ENCODE measurements at places on chromosomes 1 and 21. TPM values are rescaled to one million over a fixed set of nuclear protein-coding genes. Genes with fewer than 3 reads are reported as not detected.

The LUZP1 gene
- total RNA-seq: 39.6 TPM

DNA sequence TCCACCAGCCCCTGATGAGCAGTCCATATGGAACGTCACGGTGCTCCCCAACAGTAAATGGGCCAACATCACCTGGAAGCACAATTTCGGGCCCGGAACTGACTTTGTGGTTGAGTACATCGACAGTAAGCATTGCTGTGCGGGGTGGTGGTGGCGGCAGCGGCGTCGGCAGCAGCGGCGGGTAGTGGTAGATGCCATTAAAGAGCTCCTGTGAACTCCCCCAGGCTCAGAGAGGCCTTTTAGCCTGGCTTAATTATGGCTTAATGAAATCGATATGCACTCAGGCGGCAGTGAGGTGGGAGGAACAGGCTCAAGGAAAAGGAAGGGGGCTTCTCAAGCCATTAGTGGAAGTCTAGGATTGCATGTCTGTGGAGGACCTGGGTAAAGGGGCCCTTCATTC is 41.9 kb upstream of the CNTN2 start:
- no peaks in the 10 kb centered on the region for H3K4me1 ChIP-seq
- no peak overlapping the region for H3K27ac ChIP-seq
- H3K36me3 ChIP-seq: no peaks in the 10 kb centered on the region
- H3K27me3 ChIP-seq: no peaks in the 10 kb centered on the region
- no peak overlapping the region for H3K4me3 ChIP-seq
- DNase-seq: no peak

GRCh38 chr1:18936471-18936813 is 20.0 kb downstream of the IFFO2 start:
- no peak overlapping the region for H3K27ac ChIP-seq
- peaks cover 77% of the 10 kb centered on the region for H3K4me1 ChIP-seq
- H3K27me3 ChIP-seq: no peaks in the 10 kb centered on the region
- no peaks in the 10 kb centered on the region for H3K36me3 ChIP-seq
- no peak overlapping the region for H3K4me3 ChIP-seq

- peaks cover 3% of the 10 kb centered on the region for H3K36me3 ChIP-seq
- H3K4me1 ChIP-seq: no peaks in the 10 kb centered on the region
- no peak overlapping the region for H3K4me3 ChIP-seq
- no peaks in the 10 kb centered on the region for H3K27me3 ChIP-seq
Measured at GRCh38 chr21:43767984-43768867, 7.9 kb downstream of the CSTB start.

GRCh38 chr1:183580281-183580682 is 10.0 kb downstream of the NCF2 start:
- H3K27ac ChIP-seq: no peak overlapping the region
- no peak for DNase-seq
- no peaks in the 10 kb centered on the region for H3K36me3 ChIP-seq
- H3K4me3 ChIP-seq: no peak overlapping the region
- peaks cover 21% of the 10 kb centered on the region for H3K4me1 ChIP-seq

The SLC30A10 gene
- not detected for total RNA-seq

DNA sequence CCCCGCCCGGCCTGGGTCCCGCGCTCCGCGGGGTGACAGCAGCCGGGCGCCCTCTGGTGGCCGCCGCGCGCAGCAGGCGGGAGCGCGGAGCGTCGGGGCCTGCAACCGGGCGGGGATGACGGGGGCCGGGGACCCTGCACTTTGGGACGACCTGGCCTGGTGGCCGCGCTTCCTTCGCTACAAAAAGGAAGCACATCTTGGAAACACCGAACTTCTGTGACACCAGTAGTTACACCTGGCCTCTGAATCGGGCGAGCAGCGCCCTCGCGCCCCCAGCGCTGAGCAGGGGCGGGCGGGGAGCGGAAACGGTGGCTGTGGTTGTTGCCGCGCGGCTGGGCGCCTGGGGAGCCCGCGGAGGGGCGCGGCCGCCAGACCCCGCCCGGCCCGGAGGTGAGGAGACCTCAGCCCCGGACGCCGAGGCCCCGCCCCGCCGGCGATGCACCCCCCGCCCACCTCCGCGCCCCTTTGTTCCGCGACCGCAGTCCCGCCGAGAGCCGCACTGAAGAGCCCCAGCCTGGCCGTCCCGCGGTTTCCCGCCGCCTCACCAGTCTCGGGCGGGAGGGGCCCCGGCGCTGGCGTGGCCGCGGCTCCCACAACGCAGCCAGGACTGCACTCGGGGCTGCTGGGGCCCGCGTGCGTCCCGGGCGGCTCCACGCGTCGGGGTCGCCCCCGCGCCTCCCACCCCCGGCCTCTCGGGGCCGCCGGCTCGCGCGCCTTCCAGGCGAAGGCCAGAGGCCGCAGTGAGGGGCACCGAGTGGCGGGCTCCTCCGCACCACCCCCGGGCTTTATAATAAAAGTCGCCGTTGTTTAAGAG is 59.3 kb downstream of the H3-3A start:
- peaks cover 49% of the 10 kb centered on the region for H3K4me1 ChIP-seq
- DNase-seq: peak; percentile 88
- H3K27me3 ChIP-seq: no peaks in the 10 kb centered on the region
- no peaks in the 10 kb centered on the region for H3K36me3 ChIP-seq

- peaks cover 3% of the 10 kb centered on the region for H3K4me1 ChIP-seq
- no peak overlapping the region for H3K4me3 ChIP-seq
- no peak overlapping the region for H3K27ac ChIP-seq
- H3K27me3 ChIP-seq: no peaks in the 10 kb centered on the region
- H3K36me3 ChIP-seq: peaks cover 53% of the 10 kb centered on the region
Measured at GRCh38 chr21:46431884-46432488, 26.7 kb upstream of the DIP2A start.

GRCh38 chr1:165842023-165842670 is 14.7 kb downstream of the UCK2 start:
- H3K36me3 ChIP-seq: no peaks in the 10 kb centered on the region
- H3K27me3 ChIP-seq: no peaks in the 10 kb centered on the region
- H3K27ac ChIP-seq: no peak overlapping the region
- DNase-seq: no peak
- no peak overlapping the region for H3K4me3 ChIP-seq

DNA sequence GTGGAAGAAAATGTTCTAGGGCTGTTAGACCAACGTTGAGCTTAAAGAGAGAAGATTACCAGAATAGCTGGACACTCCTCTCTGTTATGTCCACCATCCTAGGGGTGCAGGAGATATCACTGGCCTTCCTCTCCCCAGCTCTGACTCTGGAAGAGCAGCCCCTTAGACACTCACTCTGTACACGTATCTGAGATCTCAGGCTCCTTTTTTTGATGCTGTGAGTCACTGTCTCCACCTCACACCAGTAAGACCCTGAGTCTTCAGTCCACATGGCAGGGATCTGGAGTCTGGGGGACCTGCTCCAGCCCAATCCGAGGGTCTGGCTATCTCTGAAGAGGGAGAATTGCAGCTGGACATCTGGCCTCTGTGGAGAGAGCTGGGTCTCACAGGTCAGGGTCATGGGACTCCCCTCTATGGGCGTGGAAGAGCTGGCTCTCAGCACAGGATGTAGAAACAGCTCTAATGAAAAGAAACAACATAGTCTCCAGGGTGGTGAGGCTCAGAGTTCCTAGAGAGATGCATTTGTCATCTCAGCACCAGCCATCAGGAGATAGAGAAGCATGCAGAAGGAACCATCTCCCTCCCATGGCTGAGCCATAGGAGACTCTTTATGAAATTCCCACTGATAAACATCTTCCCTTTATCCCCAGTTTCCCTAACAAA is 3.5 kb downstream of the FCRL3 start:
- peak overlapping the region; percentile 86 for H3K27ac ChIP-seq
- DNase-seq: peak; percentile 44
- H3K27me3 ChIP-seq: no peaks in the 10 kb centered on the region

DNA sequence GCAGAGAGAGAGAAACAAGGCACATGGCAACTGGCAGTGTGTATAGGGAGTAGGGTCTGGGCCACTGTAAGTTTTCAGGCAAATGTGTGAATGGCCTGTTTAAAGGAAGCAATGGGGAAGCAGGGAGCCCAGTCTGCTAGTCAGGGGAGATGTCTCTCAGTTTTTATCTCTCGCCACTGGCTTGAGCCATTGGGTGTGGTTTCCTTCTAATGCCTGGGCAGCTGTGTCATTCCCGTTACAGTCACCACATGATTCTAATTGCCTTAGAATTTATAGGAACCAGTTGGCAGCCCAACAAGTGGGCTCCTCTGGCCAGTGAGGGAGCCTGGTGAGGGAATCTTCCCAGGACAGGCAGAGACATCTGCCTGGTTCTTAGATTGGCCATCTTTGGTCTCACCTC is 182.4 kb downstream of the DISC1 start:
- no peaks in the 10 kb centered on the region for H3K4me1 ChIP-seq
- H3K4me3 ChIP-seq: no peak overlapping the region
- no peak for DNase-seq

DNA sequence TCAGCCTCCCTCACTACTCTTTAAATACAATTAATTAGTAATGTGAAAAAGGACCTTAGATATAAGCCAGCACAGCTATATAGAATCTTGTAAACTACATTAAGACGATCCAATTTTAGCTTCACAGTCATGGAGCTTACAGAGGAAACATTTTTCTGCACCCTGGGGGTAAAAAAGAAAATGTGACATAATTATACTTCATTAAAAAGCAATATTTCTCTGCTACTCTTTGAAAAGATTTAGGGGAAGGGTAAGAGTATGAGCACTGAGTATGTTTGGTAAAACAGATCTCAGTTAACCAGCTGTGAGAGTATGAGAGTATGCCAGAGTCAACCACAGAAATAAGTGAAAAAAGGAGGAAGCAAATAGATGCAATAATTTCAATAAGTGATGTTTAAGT is 1415.9 kb downstream of the PLA2G4A start:
- H3K27ac ChIP-seq: no peak overlapping the region
- no peaks in the 10 kb centered on the region for H3K27me3 ChIP-seq
- DNase-seq: no peak
- no peaks in the 10 kb centered on the region for H3K36me3 ChIP-seq

GRCh38 chr1:203663821-203664220 is 37.2 kb downstream of the ATP2B4 start:
- H3K27me3 ChIP-seq: no peaks in the 10 kb centered on the region
- H3K4me3 ChIP-seq: no peak overlapping the region
- peak overlapping the region; percentile 41 for H3K27ac ChIP-seq
- no peak for DNase-seq
- no peaks in the 10 kb centered on the region for H3K36me3 ChIP-seq

DNA sequence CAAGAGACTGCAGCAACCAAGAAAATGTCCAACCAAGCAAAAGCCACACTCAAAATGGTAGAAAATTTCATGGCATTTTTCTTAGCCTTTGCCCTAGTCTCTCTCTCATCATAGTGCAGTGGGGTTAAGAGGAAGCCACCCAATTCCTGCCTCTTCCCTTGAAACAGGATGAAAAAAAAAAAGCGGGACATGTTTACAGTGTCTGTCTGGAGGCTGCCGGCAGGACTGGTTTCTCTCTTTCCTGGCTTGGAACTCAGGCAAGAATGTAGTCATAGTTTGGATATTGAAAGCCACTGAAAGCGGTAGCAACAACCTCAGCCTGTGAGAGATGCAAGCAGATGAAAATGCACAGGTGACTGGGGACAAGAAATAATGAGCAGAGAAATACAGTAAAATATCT is 13.3 kb upstream of the TNFSF18 start:
- no peak overlapping the region for H3K27ac ChIP-seq
- H3K27me3 ChIP-seq: no peaks in the 10 kb centered on the region
- H3K36me3 ChIP-seq: no peaks in the 10 kb centered on the region
- DNase-seq: no peak
- no peaks in the 10 kb centered on the region for H3K4me1 ChIP-seq
- no peak overlapping the region for H3K4me3 ChIP-seq

DNA sequence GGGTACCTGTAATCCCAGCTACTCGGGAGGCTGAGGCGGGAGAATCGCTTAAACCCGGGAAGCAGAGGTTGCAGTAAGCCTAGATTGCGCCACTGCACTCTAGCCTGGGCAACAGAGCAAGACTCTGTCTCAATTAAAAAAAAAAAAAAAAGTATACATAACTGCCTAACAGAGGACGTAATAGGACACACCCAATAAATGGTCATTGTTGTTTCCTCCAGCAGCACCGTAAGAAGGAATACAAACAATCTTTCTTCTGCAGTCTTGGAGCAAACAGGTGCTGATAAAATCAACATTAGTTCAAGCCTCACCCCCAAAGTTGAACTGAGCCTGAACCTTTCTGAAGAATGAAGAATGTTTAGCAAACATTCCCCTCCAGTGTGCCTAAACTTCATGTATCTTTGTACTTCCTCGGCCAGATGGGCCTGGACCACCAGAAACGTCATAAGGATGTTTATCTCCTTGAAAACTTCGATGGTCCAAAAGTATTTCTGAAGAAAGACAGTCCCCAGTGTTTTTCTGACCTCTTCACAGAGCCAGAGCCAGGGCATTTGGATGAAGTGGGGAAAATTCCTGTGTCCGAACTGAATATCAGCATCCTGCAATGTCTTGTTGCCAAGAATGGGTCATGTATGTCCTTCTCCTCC is 136.8 kb upstream of the F3 start:
- H3K36me3 ChIP-seq: no peaks in the 10 kb centered on the region
- no peak overlapping the region for H3K27ac ChIP-seq
- no peak for DNase-seq
- peaks cover 2% of the 10 kb centered on the region for H3K27me3 ChIP-seq
- no peak overlapping the region for H3K4me3 ChIP-seq

DNA sequence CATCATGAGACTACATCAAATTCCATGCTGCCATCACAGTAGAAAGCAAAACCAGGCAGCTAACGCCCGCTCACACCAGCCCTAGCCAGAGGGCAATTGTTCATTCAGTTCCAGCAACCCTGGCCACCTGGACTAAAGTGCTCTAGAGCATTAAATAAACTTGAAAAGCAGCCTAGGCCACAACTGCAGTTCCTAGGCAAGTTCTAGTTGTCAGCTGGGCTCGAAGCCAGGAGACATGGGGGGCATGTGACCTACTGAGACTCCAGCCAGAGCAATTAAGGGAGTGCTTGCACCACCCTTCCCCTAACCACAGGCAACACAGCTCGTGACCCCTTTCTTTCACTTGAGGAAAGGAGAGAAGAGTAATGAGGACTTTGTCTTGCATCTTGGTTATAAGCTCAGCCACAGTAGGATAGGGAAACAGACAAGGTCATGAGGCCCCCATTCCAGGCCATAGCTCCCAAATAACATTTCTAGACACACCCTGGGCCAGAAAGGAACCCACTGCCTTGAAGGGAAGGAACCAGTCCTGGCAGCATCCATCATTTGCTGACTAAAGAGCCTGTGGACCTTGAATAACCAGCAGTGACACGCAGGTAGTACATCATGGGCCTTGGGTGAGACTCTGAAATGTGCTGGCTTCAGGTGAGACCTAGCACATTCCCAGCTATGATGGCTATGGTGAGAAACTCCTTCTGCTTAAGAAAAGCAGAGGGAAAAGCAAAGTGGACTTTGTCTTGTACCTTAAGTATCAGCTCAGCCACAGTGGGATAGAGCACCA is 77.0 kb downstream of the ZZZ3 start:
- no peak overlapping the region for H3K27ac ChIP-seq
- peaks cover 3% of the 10 kb centered on the region for H3K4me1 ChIP-seq

The TRIM45 gene
- 0.77 TPM for total RNA-seq

The MUL1 gene
- 28.8 TPM for total RNA-seq

GRCh38 chr1:202860744-202861419 is 28.1 kb downstream of the RABIF start:
- H3K4me3 ChIP-seq: peak overlapping the region; percentile 45
- H3K36me3 ChIP-seq: no peaks in the 10 kb centered on the region
- H3K27me3 ChIP-seq: peaks cover 3% of the 10 kb centered on the region
- peaks cover 17% of the 10 kb centered on the region for H3K4me1 ChIP-seq

Measured in natural killer cell (primary cell).